Midbrain (tissue), 1 donor: ENCODE measurements at places on chromosomes 3 and 15.

- DNase-seq, result no peak
These were observed 12.8 kb downstream of the TBC1D21 start for GRCh38 chr15:73885954-73886700.

DNA sequence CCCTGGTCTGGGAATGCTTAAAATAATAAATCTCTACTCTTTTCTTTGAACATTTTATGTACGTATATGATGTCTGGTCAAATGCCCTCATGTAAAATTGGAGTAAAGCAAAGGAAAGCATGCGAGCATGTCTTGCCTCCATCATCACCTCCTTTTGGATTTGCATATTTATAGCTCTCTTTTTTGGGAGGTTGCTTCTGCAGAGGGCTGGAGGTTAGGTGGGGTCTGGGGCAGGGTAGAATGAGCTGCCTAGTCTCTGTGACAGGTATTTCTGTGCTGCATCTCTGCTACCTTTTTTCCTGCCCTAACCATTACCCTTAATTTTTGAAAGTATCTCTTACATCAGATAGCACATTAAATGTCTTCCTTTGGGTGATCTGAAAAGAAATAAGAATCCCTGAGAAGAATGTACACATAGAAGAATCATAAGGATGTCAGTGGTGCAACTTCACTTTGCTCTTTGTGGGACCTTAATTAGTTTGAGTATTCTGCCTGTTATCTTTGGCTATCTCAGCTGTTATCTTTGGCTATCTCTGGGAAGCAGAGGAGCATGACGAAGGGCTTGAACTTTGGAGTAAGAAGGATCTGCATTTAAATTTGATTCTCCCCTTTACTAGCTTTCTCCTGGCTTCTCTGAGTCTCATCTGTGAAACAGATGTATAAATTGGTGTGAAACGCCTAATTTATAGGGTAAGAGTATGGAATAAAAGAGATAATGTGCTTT, 40.2 kb downstream of the PPM1L start:
- no peak for DNase-seq

DNA sequence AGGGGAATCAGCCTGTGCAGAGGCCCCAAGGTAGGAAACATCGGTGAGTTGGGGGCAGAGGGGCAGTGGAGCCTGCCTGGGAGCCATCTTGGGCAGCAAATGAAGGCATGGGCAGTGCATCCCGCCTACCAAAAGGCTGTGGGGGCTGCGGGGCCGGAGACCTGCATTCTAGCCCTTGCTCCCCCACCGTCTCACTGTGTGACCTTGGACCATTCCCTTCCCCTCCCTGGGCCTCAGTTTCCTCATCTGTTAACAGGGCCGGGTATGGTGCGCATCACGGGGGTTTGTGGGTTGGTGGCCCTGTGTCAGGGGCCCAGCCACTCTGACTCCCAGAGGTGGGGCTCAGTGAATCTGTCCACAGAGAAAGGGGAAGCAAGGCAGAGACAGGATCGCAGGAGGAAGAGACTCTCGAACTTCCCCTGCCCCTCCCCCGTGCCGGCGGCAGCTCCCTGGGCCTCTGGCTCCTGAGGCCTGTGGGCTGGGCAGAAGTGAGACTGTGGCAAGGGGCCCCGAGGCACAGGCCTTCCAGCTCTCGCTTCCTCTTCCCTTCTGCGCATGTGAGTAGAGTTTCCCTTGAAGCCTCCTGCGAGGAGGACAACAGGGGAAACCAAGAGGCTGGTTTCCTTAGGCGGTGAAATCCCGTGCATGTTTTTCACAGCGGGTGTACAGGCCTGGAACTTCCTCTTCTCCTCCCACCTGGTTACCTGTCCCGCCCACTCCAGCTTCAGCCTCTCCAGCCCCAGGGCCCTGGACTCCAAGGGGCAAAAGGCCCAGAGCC, 42.9 kb downstream of the IDH2 start:
- DNase-seq, result peak; percentile 34

DNA sequence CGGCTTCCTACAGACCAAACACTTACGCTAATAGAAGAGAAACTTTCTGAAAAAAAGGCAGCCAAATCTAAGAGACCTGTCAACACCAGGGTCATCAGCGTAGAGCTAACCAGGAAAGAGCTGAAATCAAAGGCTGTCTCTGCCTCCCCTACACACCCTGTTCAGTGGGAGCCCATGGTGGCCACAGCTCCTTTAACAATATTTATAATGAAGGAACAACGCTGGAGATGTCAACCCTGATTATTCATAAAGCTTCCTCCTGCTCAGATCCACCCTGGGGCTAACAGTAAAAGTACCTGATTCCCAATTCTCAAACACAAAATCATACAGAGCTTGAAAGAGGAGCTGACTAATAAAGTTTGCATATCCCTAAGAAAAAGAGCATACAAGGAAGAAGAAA, 133.7 kb downstream of the ANXA2 start:
- DNase-seq, result no peak

DNA sequence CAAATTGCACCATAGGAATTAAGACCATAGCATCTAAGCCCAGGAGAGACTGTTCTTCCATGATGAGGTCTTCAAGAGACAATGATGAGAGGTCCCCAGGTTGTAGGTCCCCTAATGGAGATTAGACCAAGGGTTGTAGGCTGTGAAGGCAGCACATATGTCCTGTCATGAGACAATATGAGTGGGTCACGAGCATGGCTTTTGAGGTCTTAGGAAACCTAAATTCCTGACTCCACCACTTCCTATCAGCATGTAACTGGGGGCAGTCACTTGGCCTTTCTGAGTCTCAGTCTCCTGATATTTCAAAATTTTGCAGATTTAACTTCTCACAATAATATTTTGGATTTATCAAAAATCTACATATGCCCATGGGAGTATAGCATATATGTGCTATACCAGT, 31.3 kb downstream of the STAC start:
- no peak for DNase-seq

DNA sequence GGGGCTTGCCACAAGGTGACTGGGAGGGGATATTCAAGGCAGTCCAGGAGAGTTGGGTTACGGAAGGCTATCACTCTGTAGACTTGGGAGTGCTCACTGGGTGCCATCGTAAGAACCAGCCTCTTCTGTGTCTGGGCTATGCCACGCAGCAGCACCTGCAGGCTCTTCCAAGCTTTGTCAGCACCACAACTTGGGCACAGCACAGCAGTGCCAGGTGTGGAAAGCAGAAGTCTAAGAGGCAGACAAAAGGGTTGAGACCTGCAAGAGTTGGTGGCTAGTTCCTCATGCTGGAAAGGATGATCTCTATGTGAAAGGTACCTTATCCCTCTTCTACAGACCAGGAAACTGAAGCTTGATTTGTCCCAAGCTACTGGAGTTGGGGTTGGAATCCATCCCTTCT, 15.8 kb downstream of the CX3CR1 start:
- no peak for DNase-seq

DNA sequence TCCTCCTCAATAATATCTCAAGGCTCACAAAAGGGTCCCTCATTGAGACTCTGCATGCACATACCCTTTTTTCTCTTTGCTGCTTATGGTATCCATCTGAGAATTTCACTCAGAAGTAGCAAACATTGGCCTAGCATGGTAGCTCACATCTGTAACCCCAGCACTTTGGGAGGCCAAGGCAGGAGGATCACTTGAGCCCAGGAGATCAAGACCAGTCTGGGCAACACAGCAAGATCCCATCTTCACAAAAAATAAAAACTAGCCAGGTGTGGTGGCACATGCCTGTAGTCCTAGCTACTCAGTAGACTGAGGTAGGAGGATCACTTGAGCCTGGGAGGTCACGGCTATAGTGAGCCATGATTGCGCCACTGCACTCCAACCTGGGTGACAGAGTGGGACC, 11.7 kb downstream of the LRIG1 start:
- no peak for DNase-seq

GRCh38 chr3:54223063-54223462, 100.7 kb downstream of the CACNA2D3 start:
- DNase-seq, result no peak

GRCh38 chr3:77392181-77392580, 352.3 kb downstream of the ROBO2 start:
- DNase-seq, result no peak
